ENCODE measurements at places on chromosomes 13 and 19.

- DNase-seq, result no peak
Measured at GRCh38 chr13:29535663-29536655, 59.5 kb downstream of the SLC7A1 start.

DNA sequence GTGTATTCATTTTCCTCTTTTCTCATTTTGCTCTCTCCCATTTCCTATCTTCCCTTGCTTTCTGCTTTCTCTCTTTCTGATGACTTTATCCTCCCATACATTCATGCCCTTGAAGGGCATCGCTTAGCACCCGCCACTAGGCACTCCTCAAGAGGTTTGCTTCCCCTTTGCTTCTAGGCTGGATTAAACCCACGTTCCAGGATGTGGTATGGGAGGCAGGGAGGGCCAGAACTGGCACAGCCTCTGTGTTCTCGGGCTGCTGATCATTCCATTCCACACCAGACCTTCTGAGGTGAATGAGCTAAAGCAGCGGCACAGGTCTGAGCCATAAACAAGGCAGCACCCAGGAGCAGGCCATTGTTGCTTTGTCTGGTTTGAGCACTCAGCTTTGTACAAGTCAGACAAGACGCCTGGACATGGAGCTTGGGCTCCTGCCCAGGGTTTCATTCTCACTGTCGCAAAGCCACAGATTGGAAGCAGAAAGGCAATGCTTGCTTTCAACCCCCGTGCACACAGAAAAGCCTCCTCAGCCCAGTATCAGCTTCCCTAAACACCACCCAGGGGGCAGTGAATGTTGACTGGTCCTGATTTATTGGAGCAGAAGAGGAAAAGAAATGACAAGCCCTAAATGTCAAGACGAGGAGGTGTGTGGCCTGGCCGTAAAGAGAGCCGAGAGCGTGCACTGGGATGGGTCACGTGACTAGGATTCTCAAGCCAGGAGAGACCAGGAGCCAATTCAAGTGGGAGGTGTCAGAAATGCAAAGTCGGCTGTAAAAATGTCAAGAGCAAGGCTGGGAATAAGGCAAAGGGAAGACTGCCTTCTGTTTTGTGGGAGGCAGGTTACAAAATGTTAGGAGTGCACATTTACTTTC lies 218.0 kb upstream of the SERP2 start:
- DNase-seq, result no peak

- no peak for DNase-seq
Measured at GRCh38 chr19:41501854-41502253, 58.9 kb downstream of the ERICH4 start.

DNA sequence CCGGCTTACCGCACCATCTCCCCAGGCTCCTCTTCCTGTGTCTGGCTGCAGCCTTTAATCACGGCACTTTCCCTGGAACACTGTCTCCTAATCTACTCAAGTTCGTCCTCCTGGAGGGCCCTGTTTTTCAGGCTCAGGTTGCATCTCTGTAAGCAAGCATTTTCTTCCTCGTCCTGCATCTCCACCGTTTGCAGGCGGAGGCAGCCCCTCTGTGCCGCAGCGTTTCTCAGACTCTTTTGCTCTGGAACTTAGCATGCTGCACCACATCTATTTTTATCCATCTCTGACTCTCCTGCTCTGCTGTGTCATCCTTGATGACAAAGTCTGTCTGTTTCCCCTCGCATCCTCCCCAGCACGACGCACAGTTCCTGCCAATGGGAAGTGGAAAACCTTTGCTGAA lies 117.5 kb downstream of the ATP8A2 start:
- DNase-seq, result no peak

DNA sequence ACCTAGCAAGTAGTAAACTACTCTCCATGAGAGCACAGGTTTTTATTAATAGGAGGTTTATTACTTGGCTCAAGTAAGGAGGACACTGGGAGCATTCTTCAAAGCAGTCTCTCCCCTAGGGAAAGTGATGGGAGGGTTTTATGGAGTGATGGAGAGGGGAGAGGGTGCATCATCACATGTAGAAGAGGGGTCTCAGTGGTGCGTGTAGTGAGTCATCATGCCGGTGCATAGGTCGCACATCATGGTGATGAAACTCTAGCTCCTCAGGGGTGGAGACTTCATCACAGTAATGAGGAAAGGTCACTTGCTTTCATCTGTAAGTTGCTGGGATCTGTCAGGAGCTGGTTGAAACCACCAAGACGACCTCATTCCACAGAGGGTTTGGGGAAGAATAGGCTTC lies 210.8 kb upstream of the UBL3 start:
- no peak for DNase-seq

DNA sequence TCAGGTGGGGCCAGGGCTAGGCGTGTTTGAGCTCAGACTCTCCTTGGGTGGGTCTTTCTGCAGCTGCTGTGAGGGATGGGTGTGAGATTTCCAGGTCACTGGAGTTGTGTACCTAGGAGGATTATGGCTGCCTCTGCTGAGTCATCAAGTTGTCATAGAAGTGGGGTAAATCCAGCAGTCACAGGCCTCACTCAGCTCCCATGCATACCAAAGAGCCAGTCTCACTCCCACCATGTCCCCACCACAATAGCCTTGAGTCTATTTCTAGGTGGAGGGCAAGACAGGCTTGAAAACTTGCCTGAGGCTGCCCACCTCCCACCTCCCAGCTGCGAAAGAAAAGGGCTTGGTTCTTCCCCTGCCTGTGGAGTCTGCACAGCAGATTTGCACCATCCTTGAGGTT lies 194.0 kb upstream of the PCDH17 start:
- DNase-seq, result no peak

DNA sequence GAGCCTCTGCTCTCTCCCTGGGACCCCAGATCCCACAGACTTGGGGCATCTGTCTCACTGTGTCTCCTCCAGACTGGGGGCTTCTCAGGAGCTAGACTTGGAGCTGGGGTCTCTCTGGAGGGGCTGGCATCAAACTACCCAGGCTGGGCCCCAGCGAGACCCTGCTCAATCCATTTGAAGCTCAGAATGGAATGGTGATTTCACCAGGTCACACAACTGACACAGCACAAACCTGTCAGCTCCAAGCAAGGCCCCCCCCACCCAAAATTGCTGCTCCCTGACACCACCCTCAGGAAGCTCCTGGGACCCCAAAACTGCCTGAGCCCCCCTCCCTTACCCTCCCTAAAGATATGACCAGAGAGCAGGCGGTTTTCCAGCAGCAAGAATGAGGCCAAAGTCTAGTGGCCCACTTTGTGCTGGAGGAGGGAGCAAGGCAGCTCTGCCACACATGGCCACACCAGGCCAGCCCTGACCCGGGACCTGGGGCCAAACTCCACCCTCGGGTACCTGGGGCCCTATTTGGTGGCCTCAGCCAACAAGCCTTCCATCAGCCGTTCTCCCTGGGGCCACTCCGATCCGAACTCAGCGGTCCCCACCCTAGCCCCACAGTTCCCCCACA lies 2.4 kb downstream of the NR2F6 start:
- DNase-seq, result no peak

- no peak for DNase-seq
Measured at GRCh38 chr19:55273978-55274707, 5.8 kb downstream of the HSPBP1 start.

DNA sequence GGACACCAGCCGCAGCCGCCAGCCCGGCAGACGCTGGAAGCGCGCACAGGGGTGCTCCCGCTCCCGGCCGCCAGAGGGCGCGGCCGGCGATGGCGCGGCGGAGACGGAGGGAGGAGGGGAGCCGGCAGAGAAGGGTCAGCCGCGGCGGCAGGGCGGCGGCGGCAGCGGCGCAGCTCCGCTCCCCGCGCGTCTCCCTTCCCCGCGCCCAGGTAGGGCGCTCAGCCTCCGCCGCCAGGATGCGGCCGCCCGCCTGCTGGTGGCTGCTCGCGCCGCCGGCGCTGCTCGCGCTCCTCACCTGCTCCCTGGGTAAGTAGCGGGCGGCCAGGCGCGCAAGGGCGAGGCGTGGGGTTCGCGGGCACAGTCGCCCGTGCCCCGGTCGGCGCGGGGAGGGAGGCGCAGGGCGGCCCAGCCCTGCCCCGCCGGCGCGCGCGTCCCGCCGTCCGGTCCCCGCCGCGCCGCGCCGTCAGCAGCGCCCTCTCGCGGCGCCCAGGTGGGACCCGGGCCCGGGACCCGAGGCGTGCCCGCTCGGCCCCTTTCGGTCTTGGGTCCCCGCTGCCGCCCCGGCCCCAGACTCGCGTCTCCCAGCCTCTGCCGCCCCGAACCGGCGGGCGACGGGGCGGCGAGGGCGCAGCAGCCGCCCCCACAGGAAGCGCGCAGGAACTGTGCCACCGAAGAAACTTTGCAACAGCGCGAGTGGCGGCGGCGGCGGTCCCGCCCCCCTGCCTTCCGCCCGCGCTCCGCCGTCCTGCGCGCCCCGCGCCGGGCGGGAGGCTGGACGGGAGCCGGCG lies at the start of gene B3GLCT:
Gene B3GLCT, plus strand, starts transcription at position 127 of the 788 bp plus-strand sequence. Its CDS starts 110 bp downstream, at position 237.
- DNase-seq, result peak; percentile 81

Data from CD4-positive, alpha-beta T cell treated with Interferon alpha-2 for 1 hour (primary cell).